ENCODE measurements at places on chromosomes 2 and 18.

DNA sequence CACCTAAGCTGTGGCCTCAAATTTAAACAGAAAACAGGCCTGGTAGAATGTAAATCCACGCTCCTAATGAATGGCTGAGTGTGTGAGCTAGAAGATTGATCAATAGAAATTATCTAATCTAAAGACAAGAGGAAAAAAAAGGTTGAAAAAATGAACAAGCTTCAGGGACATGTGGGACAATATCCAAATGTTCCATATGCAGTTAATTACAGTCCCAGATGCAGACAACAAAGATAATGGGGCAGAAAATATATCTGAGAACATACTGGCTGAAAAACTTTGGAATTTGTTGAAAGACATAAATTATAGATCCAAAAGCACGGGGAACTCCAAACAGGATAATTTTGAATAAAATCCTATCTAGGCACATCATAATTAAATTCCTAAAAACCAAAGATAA, 186.7 kb upstream of the SIX2 start:
- DNase-seq = no peak

GRCh38 chr2:231568785-231569435, 23.8 kb upstream of the TEX44 start:
- DNase-seq = no peak

DNA sequence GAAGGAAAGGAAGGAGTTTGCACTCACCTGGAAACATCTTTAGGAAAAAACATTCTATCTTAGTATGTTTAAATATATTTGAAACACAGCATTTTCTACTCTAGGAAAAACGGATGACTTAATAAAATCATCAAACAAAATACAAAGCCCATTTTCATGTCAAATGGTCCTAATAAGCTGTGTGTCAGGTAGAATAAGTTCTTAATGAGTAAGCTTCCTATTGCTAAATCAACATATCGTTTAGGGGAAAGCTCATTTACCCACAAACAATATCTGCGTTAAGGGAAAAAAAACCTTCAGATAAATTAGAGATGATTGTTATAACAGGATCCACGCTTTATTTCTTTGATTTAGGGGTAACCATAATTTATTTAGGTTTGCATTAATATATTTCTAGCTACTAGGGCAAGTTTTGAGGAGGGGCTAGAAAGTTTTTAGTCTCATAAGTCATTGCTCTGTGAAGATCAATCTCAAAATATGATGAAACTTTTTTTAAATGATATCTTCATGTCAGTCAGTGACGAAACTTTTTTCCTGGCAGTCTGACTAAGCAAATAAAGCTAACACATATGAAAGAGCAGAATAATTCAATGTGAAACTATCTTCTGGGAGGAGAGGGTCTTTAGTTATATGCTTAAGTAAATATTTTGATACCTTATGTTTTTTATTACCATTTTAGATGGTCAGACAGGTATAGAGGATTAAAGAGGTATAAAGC, 147.1 kb downstream of the WDSUB1 start:
- DNase-seq = no peak

DNA sequence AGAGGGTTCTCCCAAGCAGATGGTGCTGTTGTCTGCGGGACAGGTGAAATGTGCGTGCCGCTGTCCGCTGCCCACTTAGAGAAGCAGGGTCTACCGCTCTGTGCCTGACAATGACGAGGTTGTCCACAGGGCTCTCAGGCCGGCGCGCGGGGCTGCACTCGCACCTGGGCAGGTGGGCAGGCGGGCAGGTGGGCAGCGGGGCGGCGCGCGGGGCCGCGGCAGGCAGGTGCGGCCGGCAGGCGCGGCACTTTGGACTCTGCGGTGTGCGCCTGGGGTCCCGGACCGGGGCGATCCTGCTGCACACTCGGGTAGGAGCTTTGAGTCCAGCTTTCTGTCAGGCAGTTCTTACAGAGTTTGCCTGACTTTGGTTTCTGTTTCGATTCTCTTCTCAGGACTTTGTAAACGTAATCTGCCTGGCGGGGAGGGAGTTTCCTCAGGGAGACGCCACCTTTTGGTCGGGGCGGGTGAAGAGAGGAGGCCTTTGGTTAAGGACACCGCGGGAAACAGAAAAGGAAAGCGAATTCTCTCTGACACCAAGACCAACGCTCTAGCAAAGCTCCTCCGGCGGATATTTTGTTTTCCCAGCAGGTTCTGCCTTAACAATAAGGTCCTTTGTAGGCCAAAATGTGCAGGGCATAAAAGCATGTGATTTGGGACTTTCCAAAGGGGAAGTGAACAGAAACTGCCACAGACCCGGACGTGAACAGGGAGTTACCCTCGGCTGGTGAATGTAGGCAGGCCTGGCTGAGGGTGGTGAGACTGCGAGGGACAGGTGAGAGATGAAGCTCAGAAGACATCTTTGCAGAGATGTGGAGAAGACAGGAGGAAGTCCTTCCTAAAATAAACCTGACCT, at the start of gene IFIH1:
TSS of gene IFIH1 (minus strand) at position 357 of the 853 bp plus-strand sequence. CDS start 377 bp downstream, outside the sequence.
- peak; percentile 46 for DNase-seq

DNA sequence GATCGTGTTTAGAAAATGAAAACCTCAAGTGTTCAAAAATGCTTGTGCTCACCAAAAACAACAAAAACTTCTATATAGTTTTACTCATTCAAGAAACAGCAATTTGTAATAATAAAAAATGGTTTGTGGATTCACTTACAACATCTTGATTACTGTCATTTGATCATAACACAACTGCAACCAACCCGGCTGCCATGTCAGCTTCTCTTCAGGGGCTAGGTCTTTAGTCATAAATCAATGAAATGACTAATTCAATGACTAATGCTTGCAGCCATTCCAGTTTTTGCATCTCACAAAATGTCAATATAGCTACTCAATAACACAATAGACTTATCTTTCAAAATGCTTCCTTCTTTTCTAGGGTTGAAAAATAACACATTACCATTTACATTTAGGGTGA, 128.0 kb downstream of the OLA1 start:
- DNase-seq = no peak

DNA sequence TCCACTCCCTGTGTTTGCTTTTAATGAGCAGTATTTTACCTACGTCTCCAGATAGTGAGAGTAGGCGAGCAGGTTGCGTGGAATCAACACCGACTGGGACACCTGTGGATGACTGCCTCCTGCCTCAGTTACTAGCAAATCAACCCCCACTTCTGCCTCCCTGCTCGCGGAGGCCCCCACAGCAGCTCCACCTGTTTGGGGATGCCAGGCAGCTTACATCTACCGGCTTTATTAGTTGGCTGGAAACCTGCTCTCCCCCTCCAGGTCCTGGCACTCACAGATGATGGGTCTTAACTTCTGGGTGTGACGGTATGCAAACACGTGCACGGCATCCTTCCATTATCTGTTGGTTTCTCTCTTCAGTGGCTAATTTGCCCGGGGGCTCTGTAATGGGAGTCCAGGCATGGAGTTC, 164.4 kb upstream of the SESTD1 start:
- DNase-seq = no peak

DNA sequence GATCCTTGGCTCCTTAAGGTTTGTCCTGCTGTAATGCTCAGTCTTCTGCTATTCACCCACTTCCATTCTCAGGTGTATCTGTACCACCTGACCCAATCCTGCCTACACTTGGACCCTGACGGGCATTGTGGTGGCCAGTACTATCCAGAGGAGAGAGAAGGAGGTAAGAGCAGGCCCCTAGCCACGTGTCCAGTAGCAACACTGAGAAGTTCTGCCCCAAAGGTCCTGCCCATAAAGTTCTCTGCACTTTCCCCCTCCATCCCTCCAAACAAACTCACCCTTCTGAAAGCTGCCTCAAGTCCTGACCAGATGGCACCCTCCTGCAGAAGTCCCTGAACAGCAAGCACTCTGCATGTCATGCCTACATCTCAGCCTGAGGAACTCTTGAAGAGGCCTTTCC, 18.3 kb downstream of the TTC32 start:
- DNase-seq = no peak

DNA sequence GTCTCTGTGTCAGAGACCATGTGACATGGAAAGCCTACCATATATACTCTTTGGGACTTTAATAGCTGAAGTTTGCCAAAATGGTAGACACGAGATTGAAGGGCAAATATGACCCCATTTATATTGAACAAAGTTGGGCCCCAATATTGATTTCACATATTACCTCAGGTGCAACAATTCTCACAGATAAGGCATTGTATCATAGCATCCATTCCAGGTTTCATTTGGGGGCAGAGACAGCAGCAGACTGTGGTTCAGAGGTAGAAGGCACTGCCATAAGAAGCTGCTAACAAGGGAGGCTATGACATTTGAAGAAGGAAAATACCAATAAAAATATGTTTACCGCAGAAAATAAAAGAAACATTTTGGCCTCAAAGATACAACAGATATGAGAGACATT, 419.2 kb downstream of the LRRTM4 start:
- no peak for DNase-seq

GRCh38 chr2:186726938-186727337, 33.1 kb downstream of the FAM171B start:
- DNase-seq = no peak

- DNase-seq = no peak
Measured at GRCh38 chr2:109005686-109006204, 16.7 kb upstream of the EDAR start.

DNA sequence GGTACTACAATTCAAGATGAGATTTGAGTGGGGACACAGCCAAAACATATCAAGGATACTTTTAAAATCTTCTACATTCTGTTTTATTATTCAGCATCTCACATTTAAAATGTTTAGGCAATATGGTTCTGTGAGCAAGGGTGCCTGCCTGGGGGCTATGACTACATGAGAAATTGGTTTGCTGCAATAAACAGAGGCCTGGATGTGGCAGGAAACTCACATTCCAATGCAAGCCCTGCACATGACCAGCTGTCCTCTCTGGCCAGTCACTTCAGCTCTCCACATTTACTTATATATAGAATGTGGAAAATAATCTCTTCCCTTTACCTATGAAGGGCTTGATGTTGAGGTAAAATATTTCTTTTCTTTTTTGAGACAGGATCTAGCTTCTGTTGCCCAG, 193.4 kb downstream of the LRRTM1 start:
- DNase-seq = no peak

Measured in NCI-H524 (cell line).